ENCODE measurements at places on chromosomes 12 and 14.

GRCh38 chr14:78307671-78308070, 137.5 kb downstream of the NRXN3 start:
- DNase-seq = no peak

DNA sequence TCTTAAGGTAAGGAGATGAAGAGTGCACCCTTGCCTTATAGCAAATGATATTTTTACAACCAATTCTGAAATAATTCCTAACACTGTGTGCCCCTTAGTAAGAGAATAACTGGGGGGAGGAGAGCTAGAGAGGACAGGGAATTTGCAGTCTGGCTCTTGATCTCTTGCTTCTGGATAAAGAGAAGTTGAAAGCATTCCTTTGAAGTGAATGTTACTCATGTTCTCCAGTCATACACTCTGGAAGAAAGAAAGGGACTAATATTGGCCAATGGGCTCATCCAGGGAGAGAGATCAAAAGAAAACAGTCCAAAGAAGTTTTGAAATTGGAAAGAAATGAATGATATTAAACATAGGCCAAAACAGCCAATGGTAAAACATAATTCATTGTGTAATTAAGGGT, 25.3 kb downstream of the C12orf75 start:
- no peak for DNase-seq

- no peak for DNase-seq
Observed at GRCh38 chr12:25972783-25973182, 14.3 kb downstream of the RASSF8 start.

DNA sequence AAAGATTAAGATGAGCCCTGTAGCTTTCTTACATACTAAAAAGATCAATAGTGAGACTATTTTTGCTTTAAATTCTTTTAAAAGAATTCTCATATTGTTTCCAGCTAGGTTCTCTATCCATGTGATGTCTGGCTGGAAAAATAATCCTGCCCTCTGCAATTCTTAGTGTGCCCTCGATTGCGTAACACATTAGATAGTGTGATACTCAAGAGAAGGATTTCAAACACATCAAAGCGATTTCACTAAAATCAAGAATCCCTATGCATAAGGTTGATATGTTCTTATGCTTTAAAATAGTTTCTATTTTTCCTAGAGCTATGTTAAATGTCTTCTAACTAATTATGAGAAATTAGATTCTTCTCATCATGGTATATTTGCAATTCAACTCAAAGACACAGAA, 127.3 kb upstream of the PLEKHA5 start:
- DNase-seq = no peak

- no peak for DNase-seq
Observed at GRCh38 chr12:29889737-29890136, 106.0 kb upstream of the TMTC1 start.
